ENCODE measurements at places on chromosomes 5 and 9.

DNA sequence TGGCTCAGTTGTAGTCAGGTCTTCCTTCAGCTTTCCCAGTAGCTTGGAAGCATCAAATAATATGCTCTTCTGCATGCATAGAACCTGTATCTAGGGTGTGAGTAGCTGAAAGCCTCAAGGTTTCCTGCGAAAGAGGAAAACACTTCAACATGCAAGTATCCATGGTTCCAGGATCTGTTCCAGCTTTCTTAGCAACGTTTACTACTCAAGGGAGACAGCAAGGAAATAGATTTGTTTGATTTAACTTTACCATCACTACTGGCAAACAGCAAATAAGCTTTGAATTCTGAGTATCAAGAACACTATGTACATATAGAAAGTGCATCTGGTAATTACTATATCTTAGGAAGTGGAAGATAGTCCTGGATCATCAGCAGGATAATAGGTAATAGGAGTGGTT, 341.0 kb downstream of the PRR16 start:
- DNase-seq = no peak

GRCh38 chr5:130337179-130337888, 433.1 kb downstream of the CHSY3 start:
- DNase-seq = no peak

GRCh38 chr9:72025906-72026305, 34.5 kb downstream of the C9orf57 start:
- DNase-seq = no peak

DNA sequence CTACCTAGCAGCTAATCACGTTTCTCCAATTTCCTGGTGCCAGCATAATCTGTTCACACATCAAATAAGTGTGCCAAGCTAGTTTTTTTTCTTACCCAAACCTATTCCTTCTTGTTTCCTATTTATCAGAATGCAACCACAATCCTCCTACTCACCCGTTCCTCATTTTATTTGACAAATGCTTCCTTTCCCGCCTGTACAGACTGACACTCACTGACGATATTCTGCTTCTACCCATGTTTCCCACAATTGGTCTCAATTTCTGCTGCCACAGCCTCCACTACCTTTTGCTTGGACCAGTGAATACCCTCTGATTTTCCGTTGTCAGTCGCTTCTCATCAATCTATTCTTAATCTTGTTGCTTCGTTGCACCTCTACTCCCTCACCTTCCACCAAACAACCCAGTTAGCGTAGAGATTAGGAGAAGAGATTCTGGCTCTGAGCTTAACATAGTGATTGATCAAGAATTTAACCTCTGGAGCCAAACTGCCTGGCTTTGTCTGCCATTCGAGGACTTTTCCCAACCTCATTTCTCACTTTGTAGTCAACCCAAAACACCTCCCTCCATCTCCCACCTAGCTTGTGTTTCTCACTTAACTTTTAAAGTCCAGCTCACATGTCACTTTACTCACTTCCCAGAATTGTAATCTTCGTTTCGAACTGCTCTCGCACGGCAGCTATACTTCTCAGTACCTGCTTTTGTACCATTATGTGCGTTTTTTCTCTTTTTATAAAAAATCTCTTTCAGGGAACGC, 729 bp upstream of the TMEM38B start:
- DNase-seq = no peak

DNA sequence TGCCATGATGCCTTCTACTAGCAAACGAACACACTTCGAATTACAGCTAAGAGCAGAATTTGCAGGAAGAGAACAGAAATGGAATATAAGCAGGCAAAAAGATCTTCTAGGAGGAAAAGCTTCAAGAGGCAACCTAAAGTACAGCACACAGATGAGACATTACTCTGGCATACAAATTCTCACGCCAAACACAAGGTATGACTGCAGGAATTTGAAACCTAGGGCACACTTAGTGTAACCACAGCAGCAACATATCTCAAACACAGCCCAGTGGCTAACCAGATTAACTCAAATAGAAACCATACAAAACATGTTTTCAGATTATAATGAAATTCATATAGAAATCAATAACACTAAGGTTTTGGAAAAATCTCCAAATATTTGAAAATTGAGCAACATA, 481.0 kb upstream of the RGMB start:
- no peak for DNase-seq

DNA sequence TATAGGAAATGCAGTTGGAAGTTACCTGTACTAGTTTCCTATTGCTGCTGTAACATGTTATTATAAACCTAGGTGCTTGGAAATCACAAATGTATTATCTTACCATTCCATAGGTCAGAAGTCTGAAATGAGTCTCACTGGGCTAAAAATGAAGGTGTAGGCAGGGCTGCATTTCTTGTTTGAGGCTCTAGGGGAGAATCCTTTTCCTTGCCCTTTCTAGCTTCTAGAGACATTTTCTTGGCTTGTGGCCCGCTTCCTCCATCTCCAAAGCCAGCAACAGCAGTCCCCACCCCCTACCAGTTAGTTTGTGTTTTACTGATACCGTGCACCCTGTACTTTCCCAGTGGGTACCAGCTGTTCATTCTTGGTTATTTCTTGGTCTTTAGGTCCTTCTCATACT, 153.3 kb downstream of the SLF1 start:
- no peak for DNase-seq

GRCh38 chr9:121261107-121261460, 6.9 kb upstream of the GSN start:
- no peak for DNase-seq

DNA sequence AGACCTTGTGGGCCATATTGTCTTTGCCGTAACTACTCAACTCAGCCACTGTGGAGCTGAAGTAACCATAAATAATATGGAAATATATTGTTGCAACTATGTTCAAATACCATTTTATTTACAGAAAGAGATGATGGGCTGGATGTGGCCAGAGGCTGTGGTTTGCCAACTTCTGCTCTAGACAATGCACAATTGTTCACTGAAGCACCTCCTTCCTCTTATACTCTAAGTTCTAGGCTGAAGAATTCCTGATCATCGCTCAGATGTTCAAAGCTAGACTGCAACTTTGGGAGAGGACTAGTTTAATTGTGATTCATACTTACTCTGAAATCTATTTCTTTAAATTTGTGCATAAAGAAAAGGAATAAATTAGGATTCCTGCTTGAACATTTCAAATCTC, 245.0 kb downstream of the TAF11L14 start:
- DNase-seq = no peak

- no peak for DNase-seq
Observed at GRCh38 chr5:98460536-98460935, 312.9 kb upstream of the RGMB start.

GRCh38 chr9:33718987-33719386, 76.4 kb upstream of the PRSS3 start:
- DNase-seq = peak; percentile 8
